ENCODE measurements at places on chromosomes 12 and 14. TPM values are rescaled to one million over a fixed set of nuclear protein-coding genes. Genes with fewer than 3 reads are reported as not detected.

- DNase-seq = no peak
- H3K36me3 ChIP-seq = peaks cover 43% of the 10 kb centered on the region
- H3K27me3 ChIP-seq = no peaks in the 10 kb centered on the region
- H3K27ac ChIP-seq = no peak overlapping the region
Measured at GRCh38 chr12:112946236-112947000, 8.1 kb downstream of the OAS3 start.

DNA sequence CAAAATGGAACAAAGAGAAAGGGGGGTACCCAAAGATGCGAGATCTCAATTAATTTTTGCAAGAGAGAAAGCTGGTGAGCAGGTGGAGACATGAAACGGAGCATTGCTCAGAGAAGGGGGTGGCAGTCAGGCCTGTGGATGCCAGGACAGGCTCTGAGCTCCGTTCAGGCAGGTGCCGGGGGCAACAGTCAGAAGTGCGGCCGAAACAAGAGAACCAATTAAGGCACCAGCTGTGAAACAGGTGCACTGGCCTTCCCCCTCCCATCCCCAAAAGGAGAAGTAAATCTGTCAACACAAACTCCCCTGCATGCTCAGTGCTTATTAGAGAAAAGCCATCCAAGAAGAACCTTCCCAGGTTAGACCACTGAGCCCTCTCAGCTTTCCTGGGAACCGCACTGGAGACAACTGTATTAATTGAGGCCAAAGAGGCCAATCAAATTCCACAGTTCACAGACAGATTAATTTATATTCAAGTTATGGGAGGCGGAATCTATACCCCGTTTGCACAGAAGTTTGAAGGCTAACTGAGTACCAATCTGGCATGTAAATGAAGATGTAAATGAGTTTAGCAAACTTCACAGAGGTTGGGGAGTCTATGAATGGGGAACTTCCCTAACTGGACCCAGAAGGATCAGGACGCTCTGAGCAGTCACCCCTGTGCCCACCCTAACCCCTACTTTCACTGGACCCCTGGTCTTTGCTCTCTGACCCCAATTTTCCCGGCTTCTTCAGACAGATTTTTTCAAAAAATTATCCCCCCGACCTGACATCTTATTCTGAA, 20.9 kb downstream of the OAS2 start:
- no peak for DNase-seq
- H3K4me3 ChIP-seq = no peak overlapping the region
- no peaks in the 10 kb centered on the region for H3K4me1 ChIP-seq
- no peak overlapping the region for H3K27ac ChIP-seq

GRCh38 chr14:70563869-70564268, 29.1 kb upstream of the ADAM20 start:
- H3K27me3 ChIP-seq = no peaks in the 10 kb centered on the region
- H3K36me3 ChIP-seq = peaks cover 25% of the 10 kb centered on the region
- H3K4me1 ChIP-seq = no peaks in the 10 kb centered on the region
- H3K4me3 ChIP-seq = no peak overlapping the region
- no peak for DNase-seq
- H3K27ac ChIP-seq = no peak overlapping the region

DNA sequence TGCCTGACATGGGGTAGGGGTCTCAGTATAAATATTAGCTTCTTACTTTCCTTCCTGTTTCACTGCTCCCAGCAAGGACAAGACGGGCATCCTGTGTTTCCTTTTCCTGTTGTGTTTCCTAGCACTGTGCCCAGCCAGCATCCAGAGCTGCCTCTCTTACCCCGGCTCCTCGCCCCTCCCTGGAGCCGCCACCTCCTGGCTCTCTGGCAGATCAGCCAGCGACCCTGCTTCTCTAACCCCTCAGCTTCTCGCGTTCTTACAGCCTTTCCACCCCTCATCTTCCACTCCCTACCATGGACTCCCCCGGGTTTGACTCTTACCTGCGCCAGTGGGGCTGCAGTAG, 17.8 kb downstream of the HDAC7 start:
- no peak overlapping the region for H3K27ac ChIP-seq
- H3K36me3 ChIP-seq = peaks cover 28% of the 10 kb centered on the region
- H3K4me1 ChIP-seq = peaks cover 87% of the 10 kb centered on the region
- no peak overlapping the region for H3K4me3 ChIP-seq

KRT71 gene
- total RNA-seq = not detected

FAM181A gene
- total RNA-seq = not detected

DNA sequence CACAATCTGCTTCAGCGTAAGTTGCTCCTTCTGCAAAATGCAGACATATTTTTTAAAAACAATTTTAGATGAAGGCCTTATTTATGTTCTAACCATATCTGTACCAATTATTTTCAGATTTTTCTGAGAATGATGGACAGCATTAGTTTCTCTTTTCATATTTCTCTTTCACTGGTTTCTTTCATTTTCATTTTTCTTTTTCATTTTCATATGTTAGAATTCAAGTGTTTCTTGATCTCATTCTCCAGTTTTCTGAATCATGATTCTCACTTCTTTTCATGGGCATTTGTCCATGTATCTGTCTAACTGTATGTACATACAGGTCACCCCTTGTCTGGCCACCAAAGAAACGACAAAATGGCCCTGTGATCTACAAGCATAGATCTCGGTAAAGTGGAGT, 346.6 kb downstream of the NAV3 start:
- H3K27ac ChIP-seq = no peak overlapping the region
- H3K36me3 ChIP-seq = no peaks in the 10 kb centered on the region
- H3K27me3 ChIP-seq = no peaks in the 10 kb centered on the region
- no peak overlapping the region for H3K4me3 ChIP-seq
- no peaks in the 10 kb centered on the region for H3K4me1 ChIP-seq

DNA sequence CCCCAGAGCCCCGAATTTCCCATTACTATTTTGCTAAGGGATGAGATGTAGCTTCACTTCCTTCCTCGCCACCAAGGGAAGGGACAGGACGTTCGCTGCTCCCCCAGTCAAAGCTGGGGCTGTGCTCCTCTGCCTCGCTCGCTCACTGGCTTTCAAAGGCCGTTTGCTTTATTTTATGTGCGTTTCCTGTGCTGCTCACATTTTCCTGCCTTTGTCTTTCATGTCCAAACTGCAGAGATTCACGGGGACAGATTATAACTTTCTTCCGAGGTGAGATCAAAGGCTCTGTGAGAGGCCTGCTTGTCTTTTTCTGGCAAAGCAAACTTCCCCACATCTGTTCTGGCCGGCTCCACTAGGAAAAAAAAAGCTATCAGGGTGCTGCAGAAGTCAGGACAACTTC, 76.0 kb upstream of the FZD10 start:
- H3K4me3 ChIP-seq = no peak overlapping the region
- DNase-seq = peak; percentile 42
- H3K4me1 ChIP-seq = no peaks in the 10 kb centered on the region

DNA sequence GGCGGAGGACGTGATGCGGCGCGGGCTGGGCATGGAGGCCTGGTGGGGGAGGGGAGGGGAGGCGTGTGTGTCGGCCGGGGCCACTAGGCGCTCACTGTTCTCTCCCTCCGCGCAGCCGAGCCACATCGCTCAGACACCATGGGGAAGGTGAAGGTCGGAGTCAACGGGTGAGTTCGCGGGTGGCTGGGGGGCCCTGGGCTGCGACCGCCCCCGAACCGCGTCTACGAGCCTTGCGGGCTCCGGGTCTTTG, 303 bp downstream of the GAPDH start:
- peaks cover 51% of the 10 kb centered on the region for H3K36me3 ChIP-seq
- H3K27me3 ChIP-seq = no peaks in the 10 kb centered on the region
- H3K27ac ChIP-seq = peak overlapping the region; percentile 92
- H3K4me1 ChIP-seq = peaks cover 58% of the 10 kb centered on the region

NPAS3 gene
- not detected for total RNA-seq

DNA sequence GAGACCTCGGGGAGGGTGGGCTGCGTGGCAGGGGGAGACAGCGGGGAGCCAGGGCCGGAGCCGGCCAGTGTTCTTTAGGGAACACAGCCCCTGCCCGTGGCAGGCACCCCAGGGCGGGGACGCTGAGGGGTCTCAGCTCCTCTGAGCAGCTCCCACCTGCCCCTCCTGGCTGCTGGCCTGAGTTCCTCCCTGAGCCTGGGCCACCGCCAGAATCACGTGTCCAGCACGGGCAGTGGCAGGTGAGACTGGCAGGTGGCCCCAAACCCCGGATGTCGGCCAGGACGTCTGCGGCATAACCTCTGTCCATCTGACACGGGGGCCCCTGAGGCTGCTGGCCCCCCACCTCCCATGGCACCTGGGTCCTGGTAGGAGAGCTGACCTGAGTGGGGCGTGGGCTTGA, 25.1 kb downstream of the NOC4L start:
- no peaks in the 10 kb centered on the region for H3K27me3 ChIP-seq
- DNase-seq = no peak
- no peaks in the 10 kb centered on the region for H3K36me3 ChIP-seq
- no peak overlapping the region for H3K27ac ChIP-seq
- H3K4me1 ChIP-seq = peaks cover 3% of the 10 kb centered on the region

WNT1 gene
- 1.1 TPM for total RNA-seq

DNA sequence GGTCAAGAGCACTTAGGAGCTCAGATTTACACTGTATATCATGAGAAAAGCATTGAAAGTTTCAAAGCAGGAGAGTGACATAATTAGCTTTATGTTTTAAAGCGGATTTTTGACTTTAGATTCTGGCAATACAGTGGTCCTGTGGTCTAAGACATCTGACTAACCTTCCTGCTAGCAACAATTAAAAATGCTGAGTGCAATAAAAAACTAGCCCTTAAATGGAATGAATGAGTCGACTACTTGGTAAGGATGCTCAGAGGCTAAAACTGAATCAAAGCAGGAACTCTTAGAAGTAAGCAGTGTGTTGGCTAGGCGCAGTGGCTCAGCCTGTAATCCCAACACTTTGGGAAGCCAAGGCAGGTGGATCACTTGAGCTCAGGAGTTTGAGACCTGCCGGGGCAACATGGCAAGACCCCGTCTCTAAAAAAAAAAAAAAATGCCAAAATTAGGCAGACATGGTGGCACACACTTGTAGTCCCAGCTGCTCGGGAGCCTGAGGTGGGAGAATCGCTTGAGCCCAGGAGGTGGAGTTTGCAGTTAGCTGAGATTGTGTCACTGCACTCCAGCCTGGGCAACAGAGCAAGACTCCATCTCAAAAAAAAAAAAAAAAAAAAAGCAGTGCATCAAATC, 18.9 kb downstream of the BICD1 start:
- no peak overlapping the region for H3K27ac ChIP-seq
- H3K27me3 ChIP-seq = no peaks in the 10 kb centered on the region
- H3K4me3 ChIP-seq = no peak overlapping the region
- peaks cover 2% of the 10 kb centered on the region for H3K4me1 ChIP-seq
- no peak for DNase-seq

DNA sequence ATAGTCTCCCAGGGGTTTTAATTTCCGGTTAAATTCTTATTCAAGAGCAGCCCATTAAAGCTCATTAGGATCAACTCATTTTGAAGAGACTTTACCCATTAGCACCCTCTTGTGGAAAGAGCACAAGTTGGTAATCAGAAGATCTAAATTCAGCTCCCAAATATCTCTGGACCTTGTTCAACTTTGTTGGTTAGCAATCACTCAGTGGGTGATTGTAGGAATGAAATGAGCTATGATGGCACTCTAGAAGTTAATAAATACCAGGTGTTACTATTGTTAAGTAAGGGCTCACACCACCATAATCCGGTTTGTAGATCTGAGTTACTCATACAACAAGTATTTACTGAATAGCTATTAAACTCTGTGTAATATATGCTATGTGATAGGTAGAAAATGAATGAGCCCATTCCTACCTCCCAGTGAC, 42.9 kb downstream of the TRIP11 start:
- DNase-seq = no peak
- peaks cover 30% of the 10 kb centered on the region for H3K36me3 ChIP-seq
- H3K27me3 ChIP-seq = no peaks in the 10 kb centered on the region
- H3K4me1 ChIP-seq = no peaks in the 10 kb centered on the region

GRCh38 chr12:11578461-11578993, 70.9 kb upstream of the ETV6 start:
- no peaks in the 10 kb centered on the region for H3K36me3 ChIP-seq
- no peak for DNase-seq
- H3K4me3 ChIP-seq = no peak overlapping the region
- H3K27ac ChIP-seq = no peak overlapping the region

DNA sequence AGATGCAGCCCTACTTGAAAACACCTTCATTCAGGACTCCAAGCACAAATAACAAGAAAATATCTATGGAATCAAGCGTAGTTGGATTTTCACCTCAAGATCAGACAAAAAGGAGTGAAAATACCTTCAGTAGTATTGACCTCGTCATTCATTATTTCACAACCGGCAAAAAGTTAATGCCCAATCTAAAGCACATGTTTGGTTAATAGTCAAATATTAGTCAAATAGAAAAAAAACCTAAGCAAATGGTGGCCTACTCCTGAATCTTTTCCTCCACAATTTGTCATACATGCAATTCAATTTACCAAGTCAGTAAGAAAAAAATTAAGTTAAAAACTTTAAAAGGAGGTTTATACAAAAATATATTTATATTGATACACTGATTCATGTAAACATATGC, 50.0 kb downstream of the SLC38A4 start:
- DNase-seq = no peak
- H3K4me1 ChIP-seq = no peaks in the 10 kb centered on the region
- peaks cover 2% of the 10 kb centered on the region for H3K27me3 ChIP-seq
- H3K36me3 ChIP-seq = no peaks in the 10 kb centered on the region

All from natural killer cell (primary cell).